ENCODE measurements at places on chromosomes 11 and 22. TPM values are rescaled to one million over a fixed set of nuclear protein-coding genes. Genes with fewer than 3 reads are reported as not detected.

TH gene
- total RNA-seq: not detected

DRICH1 gene
- total RNA-seq: 0.19 TPM

WNT7B gene
- total RNA-seq: 0.05 TPM

KCNJ5 gene
- total RNA-seq: not detected

POU2AF2 gene
- not detected for total RNA-seq

GRCh38 chr22:31861226-31861840 is 83.0 kb upstream of the YWHAH start:
- DNase-seq: no peak

DNA sequence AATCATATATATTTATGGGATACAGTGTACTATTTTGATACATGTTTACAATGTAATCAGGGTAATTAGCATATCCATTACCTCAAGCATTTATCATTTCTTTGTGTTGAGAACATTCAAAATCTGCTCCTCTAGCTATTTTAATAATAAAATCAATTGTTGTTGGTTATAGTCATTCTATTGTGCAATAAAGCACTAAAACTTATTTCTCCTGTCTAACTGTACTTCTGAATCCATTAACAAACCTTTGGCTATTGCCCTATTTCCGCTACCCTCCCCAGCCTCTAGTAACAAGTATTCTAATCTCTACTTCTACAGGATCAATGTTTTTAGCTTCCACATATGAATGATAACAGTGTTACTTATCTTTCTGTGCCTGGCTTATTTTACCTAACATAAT is 15.3 kb upstream of the USP2 start:
- no peak for DNase-seq

GRCh38 chr11:22677153-22677903 is 10.9 kb downstream of the GAS2 start:
- DNase-seq: no peak

- DNase-seq: no peak
These were observed 117.3 kb upstream of the TEAD1 start for GRCh38 chr11:12556788-12557384.

DNA sequence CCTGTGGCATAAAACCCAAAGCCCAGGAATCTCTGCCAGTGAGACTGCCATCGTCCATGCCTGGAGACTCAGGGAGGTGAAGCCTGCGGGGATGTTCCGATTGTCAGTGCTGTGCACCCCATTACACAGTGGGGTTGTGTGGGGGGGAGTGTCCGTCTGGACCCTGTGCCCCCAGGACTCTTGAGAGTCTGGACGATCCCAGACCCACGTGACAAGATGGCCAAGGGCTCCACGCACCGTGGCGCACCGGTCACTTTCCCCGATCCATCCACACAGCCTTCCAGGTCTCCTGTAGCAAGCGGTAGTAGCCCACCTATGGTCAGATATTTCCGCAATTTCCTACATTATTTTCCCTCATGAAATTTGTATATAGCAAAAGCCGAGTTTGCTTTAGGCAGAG is 20.9 kb upstream of the NRGN start:
- DNase-seq: no peak

GRCh38 chr11:65066805-65067291 is 8.5 kb upstream of the NAALADL1 start:
- DNase-seq: no peak

- no peak for DNase-seq
These were observed 35.7 kb downstream of the TBCEL start for GRCh38 chr11:121059605-121060004.

DNA sequence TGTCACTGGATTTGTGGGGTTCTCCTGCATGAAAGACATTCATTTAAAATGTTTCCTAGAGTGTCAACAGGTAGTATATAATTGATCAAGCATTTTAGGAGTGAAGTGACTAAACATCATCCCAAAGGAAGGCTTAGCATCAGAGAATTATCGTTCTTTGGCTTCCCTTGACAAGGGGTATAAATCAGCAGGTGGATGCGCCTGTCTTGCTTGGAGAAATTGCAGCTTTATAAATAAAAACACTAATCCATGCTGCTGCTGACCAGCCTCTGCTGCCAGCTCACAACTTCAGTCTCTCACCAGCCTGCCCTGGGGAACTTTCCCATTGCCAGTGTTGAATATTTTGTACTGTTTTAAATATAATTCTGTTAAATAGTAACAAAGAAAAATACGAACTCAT is 1184.7 kb upstream of the TENM4 start:
- no peak for DNase-seq

- no peak for DNase-seq
These were observed 4.9 kb upstream of the CNTN5 start for GRCh38 chr11:99015634-99016454.

DNA sequence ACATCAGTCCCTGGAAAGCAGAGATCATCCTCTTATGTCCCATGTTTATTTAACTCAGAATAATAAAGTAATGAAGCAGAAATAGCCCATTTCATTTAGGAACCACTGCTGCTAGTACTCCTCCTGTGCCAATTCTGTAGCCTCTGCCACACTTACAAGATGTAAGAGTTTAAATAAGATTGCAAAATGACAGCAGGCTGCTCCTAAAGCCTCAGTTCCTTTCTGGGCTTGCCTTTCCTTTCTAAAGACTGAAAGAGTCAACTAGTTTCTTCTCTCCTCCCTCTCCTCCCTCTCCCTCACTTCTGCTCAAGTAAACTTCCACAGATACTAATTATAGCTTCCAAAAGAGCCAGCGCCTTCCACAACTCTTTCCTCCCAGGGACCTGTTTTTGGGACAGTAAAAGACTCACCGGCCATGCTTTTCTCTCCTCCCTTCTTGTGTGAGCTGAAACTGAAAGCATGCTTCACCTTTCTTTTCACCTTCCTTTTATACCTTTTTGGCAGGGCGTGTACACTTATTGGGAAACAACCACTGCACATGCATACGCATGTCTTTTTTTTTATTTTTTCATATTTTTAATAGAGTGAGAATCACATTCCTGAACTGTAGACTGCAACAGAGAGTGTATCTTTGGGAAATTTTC is 26.1 kb upstream of the CARD16 start:
- DNase-seq: no peak

DNA sequence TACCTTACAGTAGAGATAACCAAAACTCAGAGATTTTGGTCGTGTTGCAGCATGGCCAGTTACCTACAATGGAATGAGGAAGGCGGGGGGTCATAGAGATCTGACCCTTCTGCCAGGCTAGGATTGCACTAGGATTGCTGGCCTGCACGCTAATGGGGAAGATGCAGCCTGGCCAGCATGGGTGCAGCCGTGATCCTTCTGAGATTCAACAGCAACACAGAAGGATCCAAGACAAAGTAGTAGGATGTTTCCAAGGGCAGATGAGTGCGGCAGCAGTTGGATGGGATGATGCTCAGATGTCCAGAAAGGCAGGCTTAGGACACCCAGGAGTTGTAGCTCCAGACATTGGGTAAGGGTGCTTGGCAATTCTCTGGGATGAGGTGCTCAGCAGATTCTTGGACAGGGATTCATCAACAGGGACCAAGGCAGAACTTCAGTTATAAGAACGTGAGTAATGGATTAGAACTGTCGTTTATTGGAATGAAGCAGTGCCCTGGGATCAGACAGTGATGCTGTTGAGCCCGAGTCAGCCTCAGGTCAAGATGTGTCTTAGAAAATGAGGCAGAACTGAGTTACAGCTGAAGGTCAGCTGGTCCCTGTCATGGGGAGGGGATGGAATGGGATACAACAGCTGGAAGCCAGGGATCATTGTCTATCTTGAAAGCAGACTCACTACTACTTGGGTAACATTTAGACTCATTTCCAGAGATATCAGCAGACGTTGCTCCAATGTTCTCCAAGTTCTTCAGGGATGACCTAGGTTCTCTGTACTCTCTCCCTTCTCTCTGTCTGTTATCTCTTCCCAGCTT is 71.0 kb downstream of the PARVA start:
- DNase-seq: no peak

DNA sequence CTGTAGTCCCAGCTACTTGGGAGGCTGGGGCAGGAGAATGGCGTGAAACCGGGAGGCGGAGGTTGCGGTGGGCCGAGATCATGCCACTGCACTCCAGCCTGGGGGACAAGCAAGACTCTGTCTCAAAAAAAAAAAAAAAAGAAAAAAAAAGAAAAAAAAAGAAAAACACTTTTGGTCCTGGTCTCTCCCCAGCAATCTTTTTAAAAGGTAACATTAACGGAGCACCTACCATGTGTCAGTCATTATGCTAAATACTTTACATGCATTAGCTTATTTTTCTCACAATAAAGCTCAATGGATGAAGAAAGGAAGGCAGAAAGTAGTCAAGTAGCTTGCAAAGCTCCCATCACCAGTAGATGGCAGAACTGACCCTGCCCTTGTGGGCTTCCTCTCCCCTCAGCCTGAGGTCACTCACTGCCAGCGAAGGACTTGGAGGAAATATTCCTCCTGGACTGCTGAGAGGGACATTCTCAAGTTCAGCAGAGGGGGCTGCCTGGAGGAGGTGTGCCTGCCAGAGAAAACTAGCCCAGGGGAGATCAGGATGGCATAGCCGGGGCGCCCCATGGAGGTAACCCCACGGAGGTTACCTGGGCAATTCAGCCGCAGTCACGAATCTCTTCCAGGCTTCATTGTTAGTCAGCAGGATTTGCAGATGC is 15.5 kb downstream of the APOL3 start:
- no peak for DNase-seq

Measured in activated naive CD4-positive, alpha-beta T cell treated with anti-CD3 and anti-CD28 coated beads, Interleukin-2, amount 50 U/mL, for 72 hours (primary cell).